ENCODE measurements at places on chromosomes 6 and 20. TPM values are rescaled to one million over a fixed set of nuclear protein-coding genes. Genes with fewer than 3 reads are reported as not detected.

CGA gene
- not detected for total RNA-seq

C20orf141 gene
- total RNA-seq: not detected

SLC12A5 gene
- 9.6 TPM for total RNA-seq

TCEA2 gene
- total RNA-seq: 82.5 TPM

PROKR2 gene
- total RNA-seq: not detected

DNA sequence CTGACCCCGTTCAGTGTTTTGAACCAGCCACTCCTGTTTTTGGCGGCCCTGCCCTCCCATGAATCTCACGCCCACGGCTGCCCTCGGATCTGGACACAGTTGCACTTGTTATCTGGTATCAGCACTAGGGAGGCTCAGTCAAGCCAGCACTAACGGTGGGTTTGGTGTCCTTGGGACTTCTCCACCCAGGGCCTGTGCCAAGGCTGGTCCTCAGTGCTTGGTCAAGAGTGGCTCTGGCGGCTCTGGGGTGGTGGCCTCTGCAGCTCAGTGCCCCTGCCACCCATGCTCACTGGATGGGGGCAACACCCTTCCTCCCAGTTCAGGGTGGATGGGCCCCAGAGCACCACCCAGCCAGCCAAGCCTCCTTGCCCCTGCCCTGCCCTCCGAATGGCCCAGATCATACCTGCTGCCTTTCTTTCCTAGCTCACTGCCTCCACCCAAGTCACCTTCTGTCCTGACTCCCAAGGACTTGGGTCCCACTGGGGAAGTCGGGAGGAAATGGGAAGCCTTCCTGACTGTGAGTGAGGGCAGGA lies 54.7 kb downstream of the SSR1 start:
- no peak for DNase-seq

DNA sequence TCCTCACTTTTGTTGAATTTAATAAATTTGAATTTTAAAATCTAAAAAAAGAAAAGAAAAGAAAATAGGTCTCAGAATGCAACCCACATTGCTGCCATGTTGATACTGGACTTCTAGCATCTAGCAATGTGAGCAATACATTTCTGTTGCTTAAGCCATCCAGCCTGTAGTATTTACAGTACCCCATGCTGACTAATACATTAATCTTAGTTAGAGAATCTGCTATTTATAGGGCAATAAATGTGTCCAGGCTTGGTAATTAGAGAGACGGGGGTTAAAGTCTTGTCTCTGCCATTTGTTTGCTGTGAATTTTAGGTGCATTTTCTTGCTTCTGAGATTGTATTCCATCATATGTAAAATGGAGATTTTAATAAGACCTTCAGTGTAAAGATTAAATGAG lies 471.3 kb downstream of the DHX35 start:
- DNase-seq: no peak

DNA sequence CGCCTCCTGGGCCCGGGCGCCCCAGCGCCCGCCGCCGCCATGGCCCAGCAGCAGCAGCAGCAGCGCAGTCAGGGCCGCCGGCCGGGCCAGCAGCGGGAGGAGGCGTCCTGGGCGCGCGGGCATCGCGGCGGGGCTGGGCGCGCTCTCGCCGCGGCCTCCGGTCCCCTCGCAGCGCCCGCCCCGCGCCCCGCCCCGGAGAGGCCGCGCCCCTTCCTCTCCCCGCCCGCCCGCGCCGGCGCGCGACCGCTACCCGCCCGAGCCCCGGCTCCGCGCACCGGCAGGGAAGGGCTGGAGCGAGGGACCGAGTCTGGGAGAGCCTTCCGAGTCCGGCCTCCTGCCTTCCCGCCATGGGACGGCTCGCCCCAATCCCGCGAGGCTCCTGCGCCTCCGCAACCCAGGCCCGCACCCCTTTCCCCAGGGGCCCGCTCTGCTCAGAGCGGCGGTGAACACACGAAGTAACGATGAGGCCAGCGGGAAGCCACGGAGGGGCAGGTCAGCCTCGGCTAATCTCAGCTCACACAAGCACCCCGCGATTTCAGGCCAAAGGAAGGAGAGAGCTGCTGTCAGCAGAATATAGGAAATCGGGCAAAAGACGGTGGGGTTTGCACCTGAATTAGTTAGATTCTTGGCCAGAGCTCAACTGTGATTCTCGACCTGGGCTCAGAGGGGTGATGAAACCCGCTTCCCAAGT lies at the start of gene TXNDC5:
TXNDC5 (minus strand) TSS at position 135 of the 691 bp plus-strand sequence; CDS start at position 123, 12 bp downstream.
- peak; percentile 66 for DNase-seq

DNA sequence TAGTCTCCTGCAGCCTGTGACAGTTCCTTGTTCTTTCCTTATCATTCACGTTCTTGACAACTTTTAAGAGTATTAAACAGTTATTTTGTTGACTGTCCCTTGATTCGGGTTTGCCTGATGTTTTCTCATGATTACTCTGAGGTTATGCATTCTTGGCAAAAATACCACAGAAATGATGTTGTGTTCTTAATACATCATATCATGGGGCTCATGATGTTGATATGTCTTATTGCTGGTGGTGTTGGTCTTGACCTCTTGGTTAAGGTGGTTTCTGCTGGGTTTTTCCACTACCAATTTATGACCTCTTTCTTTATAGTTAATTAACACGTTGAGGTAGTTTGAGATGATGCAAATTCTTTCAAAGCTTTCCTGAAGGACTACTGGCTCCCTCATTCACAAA lies 59.1 kb downstream of the ZHX3 start:
- DNase-seq: no peak

DNA sequence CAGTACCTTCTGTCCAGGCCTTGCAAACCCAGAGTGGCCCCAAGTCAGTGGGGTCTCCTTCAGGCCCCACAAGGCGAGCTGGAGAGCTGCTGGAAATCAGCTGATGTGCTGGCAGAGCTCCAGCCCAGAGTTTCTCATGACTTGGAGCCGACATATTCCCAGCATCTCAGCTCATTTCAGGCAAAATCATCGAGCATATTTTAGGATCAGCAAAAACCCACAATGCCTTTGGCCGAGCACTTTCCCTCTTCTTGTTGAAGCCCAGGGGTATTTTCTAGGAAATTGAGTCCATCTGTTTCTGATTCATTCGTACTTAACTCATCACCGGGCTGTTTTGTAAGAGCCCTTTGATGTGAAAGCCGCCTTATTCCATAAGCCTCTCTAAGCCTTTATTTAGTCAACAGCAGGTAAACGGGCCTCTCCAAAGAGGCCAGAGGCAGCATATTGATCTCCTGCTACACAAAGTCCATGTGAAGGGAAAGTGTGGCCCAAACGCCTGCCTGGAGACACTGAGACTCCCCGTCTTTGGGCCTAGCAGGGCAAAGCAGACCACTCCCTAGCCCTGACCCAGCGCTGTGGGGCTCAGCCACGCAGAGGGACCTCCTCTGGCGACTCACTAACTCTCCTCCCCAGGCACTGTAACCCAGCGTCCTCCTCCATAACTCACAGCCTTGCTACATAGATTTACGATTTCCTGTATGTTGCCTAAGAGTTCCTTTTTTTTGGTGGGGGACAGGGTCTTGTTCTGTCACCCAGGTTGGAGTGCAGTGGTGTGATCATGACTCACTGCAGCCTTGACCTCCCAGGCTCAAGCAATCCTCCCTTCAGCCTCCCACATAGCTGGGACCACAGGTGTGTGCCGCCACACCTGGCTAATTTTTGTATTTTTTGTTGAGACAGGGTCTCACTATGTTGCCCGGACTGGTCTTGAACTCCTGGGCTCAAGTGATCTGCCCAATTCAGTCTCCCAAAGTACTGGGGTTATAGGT lies 12.1 kb upstream of the C20orf203 start:
- DNase-seq: no peak

- DNase-seq: peak; percentile 100
These were observed 558 bp downstream of the XKR7 start for GRCh38 chr20:31968291-31969126.

DNA sequence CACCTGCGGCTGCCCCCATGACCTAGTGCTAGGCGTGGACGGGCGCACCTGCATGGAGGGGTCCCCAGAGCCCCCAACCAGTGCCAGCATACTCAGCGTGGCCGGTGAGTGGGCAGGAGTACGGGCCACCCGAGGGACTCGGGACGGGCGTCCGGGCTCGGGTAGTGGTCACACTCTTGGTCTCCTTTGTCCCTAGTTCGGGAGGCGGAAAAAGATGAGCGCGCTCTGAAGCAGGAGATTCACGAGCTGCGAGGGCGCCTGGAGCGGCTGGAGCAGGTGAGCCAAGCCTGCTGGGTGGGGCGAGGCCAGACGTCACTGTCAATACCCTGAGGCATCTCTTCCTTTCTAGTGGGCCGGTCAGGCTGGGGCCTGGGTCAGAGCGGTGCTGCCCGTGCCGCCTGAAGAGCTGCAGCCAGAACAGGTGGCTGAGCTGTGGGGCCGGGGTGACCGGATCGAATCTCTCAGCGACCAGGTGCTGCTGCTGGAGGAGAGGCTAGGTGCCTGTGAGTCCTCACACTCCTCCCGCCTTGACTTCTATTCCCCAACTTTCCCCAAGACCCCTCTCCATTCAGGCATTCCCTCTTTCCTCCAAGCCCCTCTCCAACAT lies 2.9 kb downstream of the EGFL8 start:
- DNase-seq: no peak

- DNase-seq: no peak
These were observed 184.2 kb upstream of the MAN1A1 start for GRCh38 chr6:119533603-119534279.

GRCh38 chr6:22221630-22222029 lies 75.2 kb downstream of the PRL start:
- no peak for DNase-seq

DNA sequence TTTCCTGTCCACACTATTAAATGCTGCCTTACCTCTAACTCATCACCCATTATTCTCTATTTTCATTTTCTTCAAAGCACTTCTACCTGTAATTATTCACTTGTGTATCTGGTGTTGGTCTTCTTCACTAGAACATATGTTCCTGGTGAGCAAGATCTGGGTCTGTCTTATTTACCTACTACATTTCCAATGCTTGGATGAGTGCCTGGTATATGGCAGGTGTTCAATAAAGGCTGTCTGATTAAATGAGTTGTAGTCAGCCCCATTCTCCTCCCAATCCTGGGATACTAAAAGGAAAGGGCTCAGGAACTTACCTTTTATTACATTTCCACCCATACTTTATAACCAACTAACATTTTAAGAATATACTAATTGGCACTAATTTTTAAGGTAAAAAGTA lies 61.0 kb downstream of the CEP162 start:
- no peak for DNase-seq

DNA sequence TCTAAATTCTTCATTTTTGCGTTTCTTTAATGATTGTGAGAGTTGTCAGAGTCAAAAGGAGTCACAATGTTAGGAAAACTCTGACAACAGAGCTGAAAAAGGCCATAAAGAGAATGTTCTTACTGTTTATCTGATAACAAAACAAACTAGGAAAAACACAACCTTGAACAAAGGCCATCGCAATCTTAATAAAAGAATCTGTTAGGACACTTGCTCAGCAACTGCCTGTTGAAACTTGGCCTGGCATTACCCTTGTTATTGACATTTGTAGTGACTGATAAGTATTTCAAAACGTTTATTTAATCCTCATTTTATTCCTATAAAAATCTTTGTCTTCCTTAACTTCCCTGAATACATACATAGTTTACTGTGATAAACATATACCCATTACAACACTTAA lies 15.7 kb downstream of the GSTA1 start:
- DNase-seq: no peak

All from neural crest cell (in vitro differentiated cells).